KBM-7 (cell line): ENCODE measurements at places on chromosomes 5 and 9.

GRCh38 chr9:124442826-124443225, 7.4 kb upstream of the ADGRD2 start:
- no peak for DNase-seq

DNA sequence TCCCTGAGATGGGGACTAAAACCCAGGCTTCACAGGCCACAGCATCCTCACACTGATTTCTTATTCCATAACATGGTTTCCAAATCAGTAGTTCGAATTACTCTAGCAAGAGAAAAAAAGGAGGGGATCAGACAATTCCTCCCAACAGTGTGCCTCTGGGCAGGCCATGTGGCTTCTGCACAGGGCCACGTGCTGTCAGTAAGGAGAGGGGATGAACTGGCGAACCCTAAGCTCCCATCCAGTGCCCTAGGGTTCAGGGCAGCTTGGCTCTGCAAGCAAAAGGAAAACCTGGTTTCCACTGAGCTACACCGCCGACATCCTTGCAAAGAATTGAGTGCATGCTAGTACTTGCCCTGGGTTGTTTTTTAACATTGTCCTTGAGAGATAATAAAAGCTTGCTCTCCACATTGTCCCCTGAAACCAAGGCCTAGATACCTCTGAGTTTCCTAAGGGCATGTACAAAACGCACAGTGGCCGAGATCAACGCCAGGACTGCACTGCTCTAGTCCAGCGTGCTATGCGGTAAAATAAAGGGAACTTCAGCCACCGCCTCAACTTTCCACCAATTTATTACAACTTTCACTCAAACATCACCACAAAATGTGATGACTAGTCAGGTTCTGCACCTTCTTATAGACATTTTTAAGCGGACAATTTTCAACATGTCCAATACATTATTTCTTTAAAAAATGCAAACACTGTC, 4.5 kb downstream of the CAMSAP1 start:
- no peak for DNase-seq

DNA sequence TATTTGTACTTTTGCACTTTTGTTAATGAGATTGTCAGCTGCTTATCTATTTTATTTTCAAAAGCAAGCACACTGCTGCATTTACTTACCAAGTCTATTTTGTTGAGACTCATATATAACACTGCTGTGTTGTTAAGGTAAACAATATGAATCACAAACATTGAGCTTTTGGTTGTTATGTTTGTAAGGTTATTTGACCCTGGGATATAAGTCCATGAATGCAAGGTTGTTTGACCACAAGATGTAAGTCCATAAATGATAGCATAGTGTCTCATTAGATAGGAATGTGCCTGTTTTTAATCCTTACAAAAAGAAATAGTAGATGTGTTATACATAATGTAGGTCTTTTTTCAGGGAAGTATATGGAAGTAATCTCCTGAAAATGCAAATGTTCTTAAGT, 845.9 kb downstream of the CDH9 start:
- DNase-seq = no peak

- DNase-seq = peak; percentile 89
Measured at GRCh38 chr9:125758986-125759763, 12.0 kb downstream of the PBX3 start.

DNA sequence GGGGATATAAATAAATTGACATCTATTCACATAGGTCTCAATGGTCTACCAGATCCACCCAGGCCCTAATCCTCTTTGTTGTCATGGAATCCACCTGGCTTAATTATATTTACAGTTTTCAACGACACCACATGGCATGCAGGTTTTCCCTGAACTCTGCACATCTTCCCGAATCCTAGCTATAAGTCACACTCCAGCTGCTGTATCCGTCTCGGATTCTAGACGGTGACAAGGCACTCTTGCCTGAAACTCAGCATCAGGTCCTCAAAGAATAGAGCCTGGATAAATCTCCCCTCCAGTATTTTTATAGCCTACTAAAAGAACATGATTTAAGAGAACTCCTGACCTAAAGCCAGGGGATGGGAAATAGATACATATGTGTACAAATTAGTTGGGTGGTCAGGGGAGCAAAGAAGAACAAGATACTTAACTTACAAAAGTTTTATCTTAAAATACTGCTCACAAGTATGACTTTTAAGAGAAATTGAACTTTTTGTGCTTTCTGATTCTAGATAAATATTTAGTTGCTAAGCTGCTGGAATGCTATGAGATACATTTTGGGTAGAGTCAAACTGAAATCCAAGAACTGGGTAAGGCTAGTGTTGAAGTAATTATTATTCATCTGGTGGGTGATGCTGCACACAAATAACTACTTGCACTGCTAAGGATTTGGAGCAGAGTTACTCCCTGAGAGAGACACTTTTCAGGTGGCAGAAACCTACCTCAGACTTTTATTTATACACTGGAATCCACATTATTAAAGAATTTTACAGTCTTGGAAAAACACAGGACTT, 187.3 kb downstream of the EFNA5 start:
- no peak for DNase-seq
